ENCODE measurements at places on chromosomes 13 and 19. TPM values are rescaled to one million over a fixed set of nuclear protein-coding genes. Genes with fewer than 3 reads are reported as not detected.

GRCh38 chr19:18635831-18636182 is 1.0 kb upstream of the KLHL26 start:
- H3K27me3 ChIP-seq, result peaks cover 7% of the 10 kb centered on the region
- no peaks in the 10 kb centered on the region for H3K4me1 ChIP-seq
- no peak overlapping the region for H3K4me3 ChIP-seq

- peaks cover 36% of the 10 kb centered on the region for H3K4me1 ChIP-seq
- H3K27ac ChIP-seq, result no peak overlapping the region
- H3K4me3 ChIP-seq, result no peak overlapping the region
- no peaks in the 10 kb centered on the region for H3K36me3 ChIP-seq
- no peak for DNase-seq
- no peaks in the 10 kb centered on the region for H3K27me3 ChIP-seq
Observed at GRCh38 chr19:38211151-38211591, 12.9 kb downstream of the DPF1 start.

DNA sequence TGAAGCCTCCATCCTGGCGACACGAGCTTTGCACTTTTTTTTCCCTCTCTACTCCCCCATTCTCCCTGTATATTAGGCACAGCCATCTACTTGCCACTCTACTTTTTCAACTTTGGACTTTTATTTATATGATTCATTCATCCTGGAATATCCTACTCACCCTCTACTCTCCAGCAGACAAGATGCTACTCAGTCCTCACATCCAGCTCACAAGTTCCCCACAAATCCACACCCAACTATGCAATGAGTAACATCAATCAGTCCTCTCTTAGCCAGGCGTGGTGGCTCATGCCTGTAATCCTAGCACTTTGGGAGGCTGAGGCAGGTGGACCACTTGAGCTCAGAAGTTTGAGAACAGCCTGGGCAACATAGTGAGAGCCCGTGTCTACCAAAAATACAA is 23.9 kb upstream of the URAD start:
- DNase-seq, result no peak
- no peak overlapping the region for H3K27ac ChIP-seq
- H3K4me3 ChIP-seq, result no peak overlapping the region
- H3K4me1 ChIP-seq, result no peaks in the 10 kb centered on the region
- H3K36me3 ChIP-seq, result no peaks in the 10 kb centered on the region

GRCh38 chr13:89610881-89611280 is 1736.6 kb upstream of the MIR17HG start:
- DNase-seq, result no peak
- H3K4me3 ChIP-seq, result no peak overlapping the region
- no peaks in the 10 kb centered on the region for H3K4me1 ChIP-seq
- H3K27me3 ChIP-seq, result no peaks in the 10 kb centered on the region

GRCh38 chr19:12750851-12751250 is 740 bp upstream of the BEST2 start:
- H3K4me3 ChIP-seq, result no peak overlapping the region
- H3K27ac ChIP-seq, result no peak overlapping the region
- H3K36me3 ChIP-seq, result peaks cover 9% of the 10 kb centered on the region
- peak; percentile 37 for DNase-seq
- no peaks in the 10 kb centered on the region for H3K4me1 ChIP-seq

Gene FAM83E
- 1.7 TPM for total RNA-seq

DNA sequence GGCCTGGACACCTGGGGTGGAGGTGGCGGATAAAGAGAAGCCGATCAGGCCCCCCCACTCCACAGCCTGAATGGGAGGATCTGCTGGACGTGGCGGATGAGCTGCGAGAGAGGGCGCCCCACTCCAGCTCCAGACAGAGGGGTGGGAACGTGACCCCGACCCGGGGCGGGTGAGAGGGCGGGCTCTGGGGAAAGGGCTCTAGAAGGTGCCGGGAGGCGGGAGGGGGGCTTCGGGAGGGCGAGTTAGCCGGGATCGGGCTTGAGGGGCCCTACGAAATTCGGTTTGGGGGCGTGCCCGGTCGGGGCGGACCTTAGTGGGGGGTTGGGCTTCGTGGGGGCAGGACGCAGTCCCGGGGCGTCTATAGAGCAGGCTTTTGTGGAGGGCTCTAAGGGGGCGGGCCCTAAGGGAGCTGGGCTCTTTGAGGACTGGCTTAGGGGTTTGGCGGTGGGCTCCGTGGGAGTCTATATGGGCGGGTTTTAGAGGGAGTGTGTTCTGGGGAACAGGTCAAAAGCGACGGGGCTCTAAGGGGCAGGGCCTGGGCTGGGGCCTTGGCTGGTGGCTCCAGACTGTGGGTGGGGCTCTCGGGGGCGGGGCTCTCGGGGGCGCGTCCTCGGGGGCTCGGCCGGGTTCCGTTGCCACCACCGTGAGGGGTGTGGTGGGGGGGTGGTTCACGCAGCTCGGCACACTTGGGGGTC is 4.1 kb upstream of the NANOS3 start:
- H3K27ac ChIP-seq, result no peak overlapping the region
- peaks cover 6% of the 10 kb centered on the region for H3K4me1 ChIP-seq
- H3K36me3 ChIP-seq, result no peaks in the 10 kb centered on the region
- DNase-seq, result no peak
- no peaks in the 10 kb centered on the region for H3K27me3 ChIP-seq

Gene FCGBP
- total RNA-seq, result 0.54 TPM

Gene HIPK4
- total RNA-seq, result not detected

DNA sequence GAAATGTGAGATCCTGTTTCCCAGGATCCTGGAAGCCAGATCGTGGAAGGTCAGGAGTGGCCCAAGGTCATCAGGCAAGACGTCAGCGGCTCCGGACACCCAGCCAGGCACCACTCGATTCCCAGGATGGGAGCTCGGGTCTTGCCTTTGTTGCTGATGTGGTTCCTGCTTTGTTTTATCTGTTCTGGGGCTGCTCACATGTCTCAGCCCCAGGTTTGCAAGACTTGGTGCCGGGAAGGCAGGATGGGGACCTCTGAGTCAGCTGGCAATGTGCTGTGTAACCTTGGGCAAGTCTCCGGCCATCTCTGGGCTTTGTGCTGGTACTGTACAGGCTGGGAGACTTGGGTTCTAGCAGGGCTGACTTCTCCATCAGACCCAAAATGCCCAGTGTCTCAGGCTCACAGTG is 1.4 kb upstream of the FCHO1 start:
- no peak for DNase-seq
- H3K36me3 ChIP-seq, result no peaks in the 10 kb centered on the region
- H3K4me1 ChIP-seq, result no peaks in the 10 kb centered on the region
- no peak overlapping the region for H3K4me3 ChIP-seq
- no peak overlapping the region for H3K27ac ChIP-seq

DNA sequence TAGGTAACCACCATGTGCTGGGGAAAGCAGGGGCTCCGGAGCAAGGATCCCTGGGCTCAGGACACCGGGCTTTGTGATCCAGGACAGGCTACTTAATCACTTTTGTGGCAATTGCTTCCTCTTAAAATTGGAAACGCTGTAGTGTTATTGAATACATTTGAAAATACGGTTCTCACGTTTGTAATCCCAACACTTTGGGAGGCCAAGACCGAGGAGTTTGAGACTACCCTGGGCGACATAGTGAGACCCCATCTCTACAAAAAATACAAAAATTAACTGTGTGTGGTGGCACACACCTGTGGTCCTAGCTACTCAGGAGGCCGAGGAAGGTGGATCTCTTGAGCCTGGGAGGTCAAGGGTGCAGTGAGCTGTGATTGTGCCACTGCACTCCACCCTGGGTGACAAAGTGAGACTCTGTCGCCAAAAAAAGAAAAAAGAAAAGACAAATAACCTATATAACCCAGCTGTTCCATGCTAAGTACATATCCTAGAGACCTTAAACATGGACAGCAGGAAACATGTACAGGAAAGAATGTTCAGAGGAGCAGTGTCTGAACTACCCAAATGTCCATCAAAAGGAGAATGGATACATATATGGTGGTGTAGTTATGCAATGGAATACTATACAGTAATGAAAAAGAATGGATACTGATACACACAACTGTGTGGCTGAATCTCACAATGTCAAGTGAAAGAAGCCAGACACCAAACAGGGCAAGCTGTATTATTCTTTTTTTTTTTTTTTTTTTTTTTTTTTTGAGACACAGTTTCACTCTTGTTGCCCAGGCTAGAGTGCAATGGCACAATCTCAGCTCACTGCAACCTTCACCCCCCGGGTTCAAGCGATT is 622 bp upstream of the PRODH2 start:
- H3K36me3 ChIP-seq, result no peaks in the 10 kb centered on the region
- no peak for DNase-seq
- peaks cover 3% of the 10 kb centered on the region for H3K27me3 ChIP-seq
- H3K4me3 ChIP-seq, result no peak overlapping the region

GRCh38 chr19:12789904-12790619 is 1.2 kb upstream of the JUNB start:
- H3K36me3 ChIP-seq, result no peaks in the 10 kb centered on the region
- H3K27me3 ChIP-seq, result no peaks in the 10 kb centered on the region
- peaks cover 42% of the 10 kb centered on the region for H3K4me1 ChIP-seq
- peak; percentile 91 for DNase-seq
- H3K27ac ChIP-seq, result peak overlapping the region; percentile 54
- peak overlapping the region; percentile 51 for H3K4me3 ChIP-seq
